ENCODE measurements at places on chromosomes 12 and 14. TPM values are rescaled to one million over a fixed set of nuclear protein-coding genes. Genes with fewer than 3 reads are reported as not detected.

OR6C1 gene
- not detected for total RNA-seq

RERG gene
- 7.0 TPM for total RNA-seq

VPS33A gene
- 35.2 TPM for total RNA-seq

KRT78 gene
- not detected for total RNA-seq

IRAK3 gene
- 7.5 TPM for total RNA-seq

KLRG1 gene
- 0.37 TPM for total RNA-seq

ZNF385A gene
- total RNA-seq: 5.6 TPM

Data from hepatocyte (in vitro differentiated cells).